ENCODE measurements at places on chromosomes 2 and 18. TPM values are rescaled to one million over a fixed set of nuclear protein-coding genes. Genes with fewer than 3 reads are reported as not detected.

The PIEZO2 gene
- 0.70 TPM for total RNA-seq

The ARHGEF33 gene
- total RNA-seq = 0.11 TPM

The TEX44 gene
- total RNA-seq = not detected

The REG3G gene
- total RNA-seq = not detected

The AQP12B gene
- not detected for total RNA-seq

The SP3 gene
- 37.3 TPM for total RNA-seq
